Stimulated activated CD4-positive, alpha-beta T cell treated with anti-CD3 and anti-CD28 coated beads, TNF-alpha, amount 100 ng/mL, for 1 hour (primary cell): ENCODE measurements at places on chromosomes 2 and 18.

GRCh38 chr2:1509271-1510065 is 96.2 kb downstream of the TPO start:
- DNase-seq, result no peak

- DNase-seq, result no peak
Observed at GRCh38 chr2:240589850-240590525, 3.5 kb downstream of the CAPN10 start.

GRCh38 chr2:181051861-181052522 is 71.6 kb downstream of the UBE2E3 start:
- DNase-seq, result no peak

DNA sequence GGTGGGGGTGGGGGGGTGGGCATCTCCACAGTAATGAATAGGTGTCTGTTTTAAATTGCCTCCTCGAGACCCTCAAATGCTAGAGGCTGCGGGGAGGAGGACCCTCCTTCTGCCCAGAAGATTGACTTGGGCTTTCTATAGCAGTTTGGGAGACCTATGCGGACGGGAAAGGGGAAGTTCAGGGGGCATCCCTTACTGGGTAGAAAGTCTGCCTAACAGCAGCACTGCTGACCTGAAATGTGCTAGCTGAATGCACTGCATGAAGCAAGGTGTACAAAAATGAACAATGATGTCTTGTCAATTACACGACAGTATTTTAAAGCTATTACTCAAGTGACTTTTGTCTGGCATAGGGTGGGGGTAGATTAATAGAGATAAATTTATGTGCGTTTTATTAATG is 2.5 kb downstream of the DCC start:
- no peak for DNase-seq

DNA sequence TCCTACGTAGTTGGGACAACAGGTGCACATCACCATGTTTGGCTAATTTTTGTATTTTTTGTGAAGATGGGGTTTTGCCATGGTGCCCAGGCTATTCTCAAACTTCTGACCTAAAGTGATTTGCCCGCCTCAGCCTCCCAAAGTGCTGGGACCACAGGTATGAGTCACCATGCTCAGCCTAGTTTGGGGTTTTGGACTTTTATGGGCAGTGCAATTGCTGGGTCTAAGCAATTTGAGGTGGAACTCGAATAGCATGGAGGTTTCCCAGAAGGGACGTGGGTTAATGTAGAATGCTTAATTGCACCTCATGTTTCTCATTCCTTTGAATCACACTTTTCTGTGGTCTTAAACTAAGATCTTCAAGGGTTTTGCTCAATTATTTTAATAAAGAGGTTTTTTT is 102.3 kb upstream of the EPHA4 start:
- no peak for DNase-seq
